ENCODE measurements at places on chromosomes 11 and 22. TPM values are rescaled to one million over a fixed set of nuclear protein-coding genes. Genes with fewer than 3 reads are reported as not detected.

DNA sequence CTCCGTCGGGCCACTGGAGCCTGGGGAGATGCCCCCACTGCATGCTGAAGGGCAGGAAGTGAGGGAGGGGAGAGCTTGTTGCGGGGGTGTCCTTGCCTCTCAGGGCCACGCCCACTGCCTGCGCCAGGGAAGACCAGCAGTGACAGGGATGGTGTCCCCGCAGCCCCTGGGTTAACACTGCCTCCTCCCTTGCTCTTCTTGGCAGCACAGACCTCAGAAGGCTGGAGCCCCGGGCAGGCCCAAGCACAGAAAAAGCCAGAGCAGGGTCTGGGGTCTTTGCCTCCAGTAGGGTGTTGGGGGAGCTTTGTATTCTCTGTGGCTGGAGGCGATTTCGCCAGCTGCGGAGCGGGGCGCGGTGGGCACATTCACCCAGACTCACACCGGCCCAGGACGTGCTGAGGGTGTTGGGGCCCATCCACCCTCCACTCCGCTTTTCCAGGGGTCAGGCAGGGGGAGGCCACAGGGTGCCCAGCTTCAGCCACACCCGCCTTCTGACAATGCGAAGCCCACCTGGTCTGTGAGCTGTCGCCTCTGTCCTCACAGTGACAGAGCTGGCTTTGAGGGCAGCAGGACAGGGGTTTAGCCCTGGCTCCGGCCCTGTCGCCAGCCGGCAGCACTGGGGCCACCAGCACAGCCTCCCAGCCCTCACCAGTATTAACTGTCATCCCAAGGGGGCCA is 83.7 kb downstream of the CDKN1C start:
- DNase-seq: peak; percentile 26

DNA sequence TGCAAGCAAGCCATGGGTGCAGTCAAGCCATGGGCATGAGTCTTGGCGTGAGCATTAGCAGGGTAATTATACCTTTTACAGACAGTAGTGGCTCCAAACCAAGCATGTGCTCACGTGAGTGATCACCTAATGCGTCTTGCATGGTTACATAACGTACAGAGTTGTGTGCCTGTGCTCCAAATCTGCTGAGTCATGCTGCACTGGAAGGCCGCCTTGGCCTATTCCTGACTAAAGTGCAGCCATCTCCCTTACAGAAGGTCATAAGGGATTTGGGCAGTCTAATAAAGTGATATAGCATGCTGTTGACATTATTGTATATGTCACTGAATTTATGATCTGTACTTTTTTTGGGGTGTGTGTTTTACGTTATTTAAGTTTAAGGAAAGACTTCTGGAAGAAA is 102.4 kb downstream of the ARHGAP42 start:
- no peak for DNase-seq

DNA sequence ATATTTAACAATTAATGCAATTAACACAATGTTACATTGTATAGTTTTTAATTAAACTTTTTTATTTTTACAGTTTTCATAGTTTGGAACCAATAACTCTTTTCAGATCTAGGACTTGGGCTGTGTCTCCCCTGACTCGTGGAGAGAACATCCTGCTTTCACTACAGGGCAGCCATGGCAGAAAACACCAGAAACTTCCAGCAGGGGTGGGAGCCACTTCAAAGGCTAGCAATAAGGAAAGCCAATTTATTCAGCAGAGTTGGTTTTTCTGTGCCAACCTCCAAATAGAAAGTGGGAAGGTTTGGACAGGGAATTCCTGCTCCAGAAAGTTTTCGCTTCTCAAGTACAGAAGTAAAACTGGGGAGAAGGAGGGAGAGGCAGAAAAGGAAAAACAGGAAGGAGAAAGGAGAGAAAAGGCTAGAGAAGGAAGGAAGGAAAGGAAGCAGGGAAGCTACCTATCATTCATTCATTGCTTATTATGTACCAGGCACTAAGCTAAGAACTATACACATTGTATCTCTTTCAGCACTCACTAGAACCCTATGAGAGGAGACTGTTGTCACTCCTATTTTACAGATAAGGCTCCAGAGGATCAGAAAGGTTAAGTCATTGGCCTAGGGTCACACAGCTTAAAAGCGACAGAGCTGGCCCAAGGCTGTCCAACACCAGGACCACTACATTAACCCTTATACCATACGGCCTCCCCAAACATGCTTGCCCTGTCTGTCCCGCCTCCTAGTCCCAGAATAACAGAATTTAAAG is 54.8 kb upstream of the CREB3L1 start:
- DNase-seq: no peak

GRCh38 chr11:60347084-60347797 is 20.2 kb downstream of the MS4A6E start:
- no peak for DNase-seq

DNA sequence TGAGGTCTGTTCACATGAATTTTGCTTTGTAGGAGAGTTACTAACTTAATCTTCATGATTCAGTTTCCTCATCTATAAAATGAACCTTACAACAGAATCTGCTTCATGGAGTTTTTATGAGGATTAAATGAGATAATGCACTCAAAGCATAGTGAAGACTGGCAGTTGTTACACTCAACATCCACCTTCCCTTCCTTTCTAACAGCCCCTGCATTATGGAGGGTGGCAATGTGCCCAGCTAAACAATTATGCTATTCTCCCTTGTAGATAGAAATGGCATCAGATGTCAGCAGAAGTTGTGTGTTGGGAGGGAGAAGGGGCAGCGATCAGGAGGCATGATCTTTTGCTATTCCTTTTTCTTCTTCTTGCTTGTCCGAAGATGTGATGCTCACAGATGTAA is 6.5 kb downstream of the POU2AF1 start:
- DNase-seq: no peak

- no peak for DNase-seq
Observed at GRCh38 chr11:131998020-131998419, 627.6 kb downstream of the NTM start.

Gene CSNK2A3
- total RNA-seq: 1.7 TPM

Gene HEPHL1
- 0.07 TPM for total RNA-seq
